ENCODE measurements at places on chromosomes 2 and 18.

DNA sequence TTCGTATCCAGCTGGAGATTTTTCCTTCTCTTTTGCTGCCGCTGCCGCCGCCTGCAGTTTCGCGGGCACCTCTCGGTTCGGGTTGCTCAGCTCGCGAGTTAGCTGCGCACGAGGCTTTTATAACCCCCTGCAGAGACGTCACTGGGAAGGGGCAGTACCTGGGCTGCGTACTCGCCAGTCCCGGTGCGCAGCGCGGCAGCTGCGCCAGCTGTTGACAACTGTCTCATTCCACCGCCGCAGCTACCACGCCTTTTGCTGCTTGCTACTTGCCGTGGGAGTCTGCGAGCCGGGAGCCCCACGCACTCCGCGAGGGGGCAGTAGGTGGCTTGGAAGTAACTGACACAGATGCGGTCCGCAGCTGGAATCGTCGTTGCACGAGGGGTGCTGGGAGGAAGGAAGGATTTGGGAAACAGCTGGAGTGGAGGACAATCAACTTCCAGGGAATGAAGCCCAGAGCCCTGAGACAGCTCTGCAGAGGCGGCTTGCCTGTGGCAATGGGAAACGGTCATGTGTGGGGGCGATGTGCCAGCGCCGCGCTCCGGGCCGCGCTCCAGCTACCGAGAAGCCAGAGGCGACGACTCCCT is at the start of gene TACR1:
Gene TACR1, minus strand, starts transcription at position 93 of the 584 bp plus-strand sequence. CDS start 586 bp downstream, outside the sequence.
- DNase-seq: no peak

DNA sequence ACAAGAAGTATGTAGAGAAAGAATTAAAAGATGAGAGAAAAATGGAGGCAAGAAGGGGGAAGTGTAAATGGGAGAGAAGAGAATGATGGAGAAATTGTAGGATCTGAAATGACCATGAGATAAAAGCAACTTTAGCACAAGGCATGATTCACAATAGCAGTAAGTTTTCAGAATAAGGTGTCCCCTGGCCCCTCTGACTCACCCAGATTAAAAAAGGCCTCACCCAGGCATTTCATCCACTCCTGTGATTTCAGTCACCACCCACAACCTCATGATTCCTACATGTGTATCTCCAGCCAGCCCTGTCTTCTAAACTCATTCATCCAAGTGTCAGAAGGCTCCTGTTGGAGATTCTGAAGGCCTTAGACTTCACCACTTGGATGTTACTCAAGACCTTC is 56.6 kb downstream of the SP100 start:
- no peak for DNase-seq

GRCh38 chr18:79639072-79639829 is 40.4 kb upstream of the CTDP1 start:
- DNase-seq: no peak

- DNase-seq: no peak
Measured at GRCh38 chr2:26235089-26235488, 9.3 kb downstream of the HADHA start.

DNA sequence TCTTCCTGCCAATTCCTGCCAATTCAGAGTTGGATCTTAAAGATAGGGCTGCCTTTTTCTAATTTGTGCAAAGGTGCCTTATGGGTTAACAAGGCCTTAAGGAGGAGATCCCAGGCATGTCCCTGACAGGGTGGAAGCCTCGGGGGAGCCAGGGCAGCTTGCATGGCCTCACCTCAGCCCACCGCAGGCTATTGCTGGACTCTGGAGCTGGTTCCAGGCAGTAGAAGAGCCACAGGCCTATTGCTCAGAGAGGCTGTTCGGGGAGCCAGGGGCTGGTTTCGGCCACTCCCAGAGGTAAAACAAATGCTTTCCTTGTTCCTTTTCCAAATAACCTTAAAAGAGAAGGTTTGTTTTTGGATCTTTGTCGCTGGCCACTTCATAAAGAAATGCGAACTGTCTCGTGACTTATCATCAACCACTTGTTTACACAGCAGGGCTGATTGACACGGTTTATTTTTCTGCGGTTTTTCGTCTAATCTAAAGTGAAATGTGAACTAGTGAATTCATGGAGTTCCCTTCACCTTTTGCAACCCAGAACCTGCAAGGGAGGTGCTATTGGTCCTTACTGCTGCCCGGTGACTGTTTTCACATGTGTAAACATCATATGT is 108.6 kb downstream of the APOB start:
- DNase-seq: no peak

- DNase-seq: no peak
Measured at GRCh38 chr2:6671913-6672312, 193.8 kb downstream of the CMPK2 start.

DNA sequence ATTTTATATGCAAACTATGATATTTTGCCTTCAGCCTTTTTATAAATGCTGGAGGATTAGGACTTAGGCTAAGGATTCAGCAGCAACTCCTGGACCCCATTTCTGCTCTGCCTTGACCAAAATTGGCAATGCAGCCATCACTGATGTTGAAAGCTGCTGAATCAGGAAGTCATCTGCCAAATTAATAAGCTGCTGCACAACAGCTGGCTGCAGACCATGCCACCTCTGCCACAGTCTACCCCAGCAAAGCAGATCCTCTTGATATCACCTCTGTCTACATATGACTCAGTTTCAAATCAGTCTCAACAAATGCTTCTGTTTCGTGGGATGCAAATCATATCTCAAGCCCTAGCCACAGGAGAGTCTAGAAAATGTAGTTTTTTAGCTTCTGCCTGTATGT is 7.1 kb upstream of the SOS1 start:
- no peak for DNase-seq

DNA sequence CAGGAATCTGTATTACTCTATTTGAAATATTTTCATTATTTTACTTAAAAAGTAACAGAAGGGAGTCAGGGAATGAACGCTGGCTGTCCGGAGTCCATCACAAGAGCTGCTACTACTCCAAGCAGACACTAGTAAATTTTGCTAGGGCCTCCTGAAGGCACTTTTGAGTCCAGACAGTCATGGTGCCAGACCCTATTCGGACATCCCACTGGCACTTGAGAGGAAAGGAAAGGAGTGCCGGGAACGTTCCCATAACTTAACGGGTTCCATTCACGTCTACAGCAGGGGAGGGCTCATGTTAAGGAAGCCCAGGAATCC is 563 bp upstream of the GMCL1 start:
- DNase-seq: no peak

GRCh38 chr2:54675738-54676137 is 47.7 kb upstream of the EML6 start:
- no peak for DNase-seq

DNA sequence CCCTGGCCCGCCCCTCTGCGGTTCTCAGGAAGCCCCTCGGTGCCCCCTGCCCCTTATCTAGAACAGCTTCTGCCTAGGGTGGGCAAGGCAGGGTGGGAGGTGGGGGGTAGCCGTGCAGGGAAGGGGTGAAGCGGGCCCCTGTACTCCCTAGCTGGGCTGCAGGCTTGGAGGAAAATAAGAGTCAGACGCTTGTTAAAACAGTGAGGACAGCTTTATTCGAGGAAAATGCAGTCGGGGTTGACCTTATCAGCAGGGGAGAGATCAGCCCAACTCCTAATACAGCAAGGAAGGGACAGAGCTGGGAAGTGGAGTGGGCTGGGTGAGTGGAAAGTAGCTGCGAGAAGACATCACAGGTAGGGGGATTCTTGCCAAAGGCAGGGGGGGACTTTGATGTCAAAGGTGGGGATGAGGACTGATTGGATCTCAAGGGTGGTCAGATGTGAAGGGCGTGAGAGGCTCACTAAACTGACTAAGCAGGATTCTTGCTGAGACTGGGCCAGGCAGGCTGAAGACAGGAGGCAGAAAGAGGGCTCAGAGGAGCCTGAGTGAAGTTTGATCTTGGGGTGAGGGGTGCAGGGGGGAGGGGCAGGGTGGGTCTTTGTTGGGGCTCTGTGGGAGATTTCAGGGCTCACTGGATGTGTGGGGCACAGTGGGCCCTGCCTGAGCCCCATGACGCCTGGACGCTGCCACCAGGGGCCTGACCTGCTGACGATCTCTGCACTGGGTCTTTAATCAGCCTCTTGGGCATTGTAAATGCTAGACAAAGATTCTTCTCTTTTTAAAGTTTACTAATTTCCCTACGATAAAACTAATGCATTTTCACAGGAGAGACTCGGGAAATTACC is 29.9 kb downstream of the HPCAL1 start:
- no peak for DNase-seq
